Germinal center (tissue), 1 donor: ENCODE measurements at places on chromosomes 4 and X.

DNA sequence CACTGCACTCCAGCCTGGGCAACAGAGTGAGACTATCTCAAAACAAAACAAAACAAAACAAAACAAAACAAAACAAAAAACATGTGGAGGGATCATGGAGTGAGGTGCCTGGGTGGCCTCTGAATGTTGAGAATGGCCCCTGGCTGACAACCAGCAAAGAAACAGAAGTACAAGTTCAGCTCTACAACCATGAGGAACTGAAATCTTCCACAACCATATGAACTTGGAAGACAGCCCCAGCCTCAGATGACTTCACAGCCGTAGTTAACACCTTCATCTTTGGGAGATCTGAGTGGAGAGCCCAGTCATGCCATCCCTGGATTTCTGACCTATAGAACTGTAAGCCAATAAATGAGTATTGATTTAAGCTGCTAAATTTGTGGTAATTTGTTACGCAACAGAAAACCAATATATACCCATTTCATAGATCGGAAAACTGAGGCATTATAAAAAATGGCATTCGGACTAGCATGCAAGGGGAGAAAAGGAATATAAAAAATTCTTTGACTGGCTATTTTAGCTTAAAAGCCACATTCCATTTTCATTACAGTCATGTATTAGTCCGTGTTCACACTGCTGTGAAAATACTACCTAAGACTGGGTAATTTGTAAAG lies 138.7 kb upstream of the RAPGEF2 start:
- DNase-seq: no peak

- DNase-seq: no peak
Measured at GRCh38 chr4:112315446-112315845, 18.3 kb downstream of the ALPK1 start.

DNA sequence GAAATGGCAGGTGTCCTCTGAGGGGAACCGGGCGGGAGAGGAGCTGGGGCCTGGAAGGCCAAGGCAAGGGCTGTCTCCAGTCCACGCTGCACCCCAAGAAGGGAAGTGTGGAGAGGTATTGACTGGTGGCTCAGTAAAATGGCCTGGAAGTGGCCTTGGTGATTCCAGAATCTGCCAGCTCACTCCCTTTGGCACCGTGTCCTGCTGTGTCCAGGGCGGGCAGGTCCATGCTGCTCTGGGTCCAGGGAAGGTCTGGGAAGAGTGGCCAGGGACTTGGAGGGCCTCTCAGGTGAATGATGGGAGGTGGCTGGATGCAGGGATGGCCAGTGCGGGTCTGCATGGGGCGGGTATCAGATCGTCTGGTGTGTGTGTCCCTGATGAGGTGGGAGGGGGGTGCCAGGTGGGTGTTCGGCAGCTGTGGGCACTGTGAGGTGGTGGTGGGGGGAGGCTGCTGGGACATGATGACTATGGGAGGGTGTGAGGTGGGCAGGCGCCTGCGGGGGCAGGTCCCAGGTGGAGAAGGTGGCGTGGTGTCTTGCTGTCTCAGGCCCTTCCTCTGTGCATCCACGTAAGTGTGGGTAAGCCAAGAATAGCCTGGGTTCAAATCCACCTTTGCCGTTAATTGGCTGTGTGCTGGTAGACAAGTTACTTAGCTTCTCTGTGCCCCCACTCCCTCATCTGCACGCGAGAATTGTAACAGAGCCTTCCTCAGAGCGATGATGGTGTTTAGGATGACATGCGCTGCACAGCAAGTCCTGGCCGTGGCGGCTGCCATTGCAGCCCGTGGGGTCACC lies 17.7 kb downstream of the RGS12 start:
- DNase-seq: no peak

DNA sequence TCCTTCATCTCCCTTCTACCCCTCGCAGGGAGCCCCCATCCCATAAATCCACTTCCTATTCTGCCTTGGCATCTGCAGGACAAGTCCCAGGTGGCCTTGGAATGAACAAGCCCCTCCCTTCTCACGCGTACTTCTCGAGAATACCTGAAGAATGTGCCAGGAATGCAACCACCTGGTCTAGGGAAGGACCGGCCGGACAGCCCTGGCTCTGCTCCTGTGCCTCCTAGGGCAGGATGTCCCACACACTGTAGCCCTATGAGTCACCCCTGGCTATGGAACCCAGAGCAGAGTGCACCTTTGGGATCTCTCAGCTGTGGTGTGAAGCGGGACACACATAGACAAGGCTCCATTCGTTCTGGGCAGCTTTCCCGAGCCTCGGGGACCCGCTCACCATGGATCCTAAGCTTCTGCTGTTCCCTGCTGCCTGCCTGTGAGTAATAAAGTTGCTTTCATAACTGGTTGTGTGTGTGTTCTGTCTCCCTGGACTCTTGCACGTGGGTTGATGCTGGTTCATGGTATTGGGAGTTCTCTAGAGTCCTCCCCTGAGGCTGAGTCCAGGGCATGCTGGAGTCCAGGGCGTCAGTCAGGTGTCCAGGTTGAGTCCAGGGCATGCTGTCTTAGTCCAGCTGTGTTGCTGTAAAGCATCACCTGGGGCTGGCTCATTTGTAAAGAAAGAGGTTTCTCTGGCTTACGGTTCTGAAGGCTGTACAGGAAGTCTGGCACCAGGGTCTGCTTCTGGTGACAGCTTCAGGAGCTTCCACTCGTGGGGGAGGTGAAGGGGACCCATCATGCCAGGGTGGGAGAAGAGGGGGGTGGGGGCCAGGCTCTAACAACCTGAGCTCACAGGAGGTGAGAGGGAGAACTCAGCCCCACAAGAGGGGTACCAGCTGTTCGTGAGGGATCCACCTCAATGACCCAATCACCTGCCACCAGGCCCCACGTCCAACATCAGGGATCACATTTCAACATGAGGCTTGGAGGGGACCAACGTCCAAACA lies 7.4 kb upstream of the PDE6B start:
- no peak for DNase-seq

DNA sequence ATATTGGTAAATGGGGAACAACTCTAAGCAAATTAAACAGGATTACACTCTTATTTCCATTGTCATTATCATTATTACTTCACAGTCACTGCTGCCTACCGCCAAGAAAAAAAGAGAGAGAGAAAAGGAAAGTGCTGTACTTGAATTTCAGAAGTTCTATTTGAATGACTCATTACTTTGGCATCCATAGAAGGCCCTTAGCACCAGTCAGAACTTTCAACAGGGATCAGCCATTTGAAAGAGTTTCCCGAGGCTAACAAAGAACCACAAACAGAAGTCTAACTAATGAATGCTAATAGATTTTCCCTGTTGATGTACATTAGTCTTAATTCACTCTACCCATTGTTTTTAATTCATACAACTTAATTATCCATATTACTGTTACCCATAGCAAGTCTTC lies 116.3 kb downstream of the SHROOM4 start:
- DNase-seq: no peak

- DNase-seq: no peak
Measured at GRCh38 chr4:18441203-18441590, 419.6 kb upstream of the LCORL start.

GRCh38 chr4:149409146-149409545 lies 406.5 kb downstream of the IQCM start:
- no peak for DNase-seq
